ENCODE measurements at places on chromosomes 6 and 20.

- DNase-seq: no peak
Measured at GRCh38 chr20:24236201-24236600, 233.2 kb upstream of the SYNDIG1 start.

- DNase-seq: no peak
Measured at GRCh38 chr6:48597951-48598350, 487.0 kb upstream of the PTCHD4 start.

GRCh38 chr6:84348801-84349200 is 121.4 kb upstream of the CEP162 start:
- DNase-seq: no peak

DNA sequence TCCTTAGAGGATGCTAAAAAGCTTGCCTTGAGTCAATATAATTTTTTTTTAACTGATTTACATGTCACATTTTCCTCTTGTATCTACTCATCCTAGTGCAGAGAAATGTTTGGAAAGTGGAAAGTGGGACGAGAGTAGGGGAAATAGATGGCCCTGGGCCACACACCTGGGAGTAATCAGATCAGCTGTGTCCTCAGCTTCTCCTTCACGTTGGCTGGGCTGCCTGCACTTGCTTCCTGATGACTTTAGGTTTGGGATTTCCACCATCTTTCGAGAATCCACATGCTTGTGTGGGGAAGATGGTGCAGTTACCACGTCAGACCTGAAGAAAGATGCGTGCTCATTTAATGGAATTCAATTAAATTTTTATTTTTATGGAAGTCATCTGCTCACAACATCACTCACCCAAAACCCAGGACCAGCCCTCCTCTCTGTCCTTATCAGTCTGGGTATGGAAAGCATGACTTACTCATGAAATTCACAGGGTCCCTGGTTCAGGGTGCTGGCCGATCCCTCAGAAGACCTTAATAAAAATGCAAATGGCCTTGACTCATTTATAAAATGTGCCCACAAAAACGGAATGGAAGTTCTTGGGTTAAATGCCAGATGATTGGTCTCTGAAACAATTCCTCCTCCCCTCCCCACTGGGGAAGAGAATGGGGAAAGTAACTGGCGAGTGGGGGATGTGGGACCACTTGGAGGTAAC is 74.5 kb upstream of the TIAM2 start:
- DNase-seq: no peak

GRCh38 chr20:3045042-3045815 is 623 bp upstream of the MRPS26 start:
- peak; percentile 21 for DNase-seq

All from stimulated activated CD8-positive, alpha-beta memory T cell treated with anti-CD3 and anti-CD28 coated beads, Interleukin-4, amount 100 ng/mL, for 1 hour (primary cell).